ENCODE measurements at places on chromosomes 13 and 19.

GRCh38 chr19:51691074-51691583, 2.0 kb upstream of the SPACA6 start:
- no peak for DNase-seq

DNA sequence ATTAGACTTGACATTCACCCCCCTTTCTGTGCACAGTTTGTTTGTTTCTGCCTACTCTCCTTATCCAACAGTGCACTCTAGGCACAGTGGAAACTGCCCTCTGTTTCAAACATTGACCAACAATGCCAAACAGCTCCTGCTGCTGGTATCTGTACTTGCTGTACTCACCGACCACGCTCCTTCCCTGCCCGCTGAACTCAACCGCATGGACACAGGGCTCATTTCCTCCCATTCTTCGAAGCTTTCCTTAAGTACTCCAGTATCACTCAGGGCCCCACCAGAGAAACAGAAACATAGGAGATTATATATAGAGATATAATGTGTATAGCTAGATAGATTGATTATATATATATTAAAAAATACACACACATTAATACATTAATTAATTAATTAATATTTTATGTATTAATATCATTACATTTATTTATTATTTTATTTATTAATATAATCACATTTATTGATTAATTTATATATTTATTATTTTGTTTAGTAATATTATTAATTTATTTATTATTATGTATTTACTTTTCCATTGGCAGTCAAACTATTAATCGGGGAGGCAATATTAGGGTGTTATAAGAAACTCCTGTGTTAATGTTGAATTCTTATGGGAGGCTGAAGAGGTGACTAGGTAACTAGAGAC, 1528.2 kb downstream of the EFNB2 start:
- DNase-seq: no peak

DNA sequence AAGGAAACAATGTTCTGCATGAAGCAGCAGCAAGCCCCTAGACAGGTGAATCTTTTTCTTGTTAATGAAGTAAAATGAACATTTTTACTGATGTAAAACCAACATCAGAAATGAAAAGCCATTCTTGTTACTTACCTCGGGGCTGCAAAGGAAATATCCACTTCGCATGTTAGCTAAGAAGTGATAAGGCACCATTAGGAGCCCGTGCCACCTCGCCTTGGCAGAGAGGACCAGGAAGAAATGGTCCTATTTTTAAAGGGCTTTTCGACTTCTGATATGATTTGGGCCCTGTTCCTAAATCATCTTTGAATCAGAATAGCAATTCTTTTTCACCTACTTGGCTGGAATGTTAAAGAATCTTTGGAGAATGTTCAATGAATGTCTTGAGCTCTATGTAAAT, 183.2 kb downstream of the OXGR1 start:
- DNase-seq: no peak

GRCh38 chr19:17294051-17294891, 9.0 kb downstream of the ABHD8 start:
- peak; percentile 38 for DNase-seq

- no peak for DNase-seq
Observed at GRCh38 chr13:33806470-33807248, 11.3 kb upstream of the RFC3 start.

- DNase-seq: no peak
Observed at GRCh38 chr13:109722068-109722467, 64.3 kb downstream of the IRS2 start.

DNA sequence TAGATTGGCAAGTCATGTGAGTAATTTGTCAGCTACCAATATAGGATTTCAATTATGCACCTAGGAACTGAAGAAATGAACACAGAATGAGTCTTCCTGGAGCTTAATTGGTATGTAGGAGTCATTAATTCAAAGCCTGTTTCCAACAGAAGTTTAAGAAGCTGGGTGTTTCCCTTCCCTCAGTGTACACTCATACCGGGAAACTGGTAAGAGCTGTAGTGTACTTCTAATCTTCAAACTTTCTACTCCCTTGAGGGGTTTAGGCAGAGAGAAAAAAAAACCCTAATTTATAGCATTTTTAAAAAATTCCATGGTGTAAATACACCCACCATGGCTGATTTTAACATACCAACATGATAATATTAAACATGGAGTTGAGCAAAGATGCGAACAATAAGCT, 665.7 kb upstream of the SLITRK5 start:
- DNase-seq: no peak

DNA sequence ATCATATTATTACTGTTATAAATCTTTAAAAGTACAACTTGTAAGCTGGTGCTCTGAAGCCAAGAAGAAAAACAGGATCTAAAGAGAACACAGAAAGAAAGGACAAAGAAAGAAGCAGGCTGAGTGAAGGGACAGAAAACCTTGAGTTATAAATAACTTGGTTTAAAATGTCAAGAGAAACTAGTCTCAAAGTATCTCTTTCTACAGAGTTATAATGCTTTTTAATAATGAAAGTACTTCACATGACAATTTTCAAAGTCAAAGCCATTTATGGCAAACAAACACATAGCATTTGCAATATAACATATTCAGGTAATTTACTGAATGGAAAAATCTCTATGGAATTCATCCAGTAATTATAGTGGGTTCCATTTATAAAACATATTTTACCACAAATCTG, 33.4 kb downstream of the CAB39L start:
- no peak for DNase-seq

GRCh38 chr13:84645196-84646012, 763.1 kb upstream of the SLITRK1 start:
- DNase-seq: no peak

- DNase-seq: no peak
Observed at GRCh38 chr13:71618159-71618558, 248.8 kb downstream of the DACH1 start.

DNA sequence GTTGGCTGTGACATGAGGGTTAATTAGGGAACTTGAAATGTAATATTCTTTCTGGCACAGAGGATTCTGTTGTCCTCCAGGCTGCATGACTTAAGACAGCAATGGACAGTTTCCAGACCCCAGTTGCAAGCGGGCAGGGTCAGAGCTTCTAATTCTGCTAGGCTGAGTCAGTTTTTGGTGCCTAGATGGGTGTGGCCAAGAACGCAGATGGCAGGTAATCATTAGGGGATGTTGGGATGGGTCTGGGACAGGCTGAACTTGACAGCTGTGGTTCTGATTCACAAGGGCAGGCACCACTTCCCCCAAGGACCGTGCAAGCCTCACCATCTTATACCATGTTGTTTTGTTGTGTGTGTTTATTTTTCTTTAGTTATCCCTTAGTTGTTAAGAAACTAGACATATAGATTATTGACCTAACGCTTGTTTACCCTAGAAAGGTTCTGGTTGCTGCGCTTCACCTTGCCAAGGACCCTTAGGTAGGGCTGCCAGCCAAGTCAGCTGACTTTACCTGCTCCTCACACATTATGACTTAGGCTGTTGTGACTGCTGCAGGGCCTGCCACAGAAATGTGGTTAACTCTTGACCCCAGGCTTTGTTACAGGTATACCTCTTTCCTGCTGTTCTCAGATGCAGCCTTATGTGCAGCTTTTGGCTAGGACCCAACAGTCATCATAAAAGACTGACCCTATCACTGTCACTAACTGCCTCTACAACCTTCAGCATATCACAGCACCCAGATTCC, 117.7 kb upstream of the KLF12 start:
- DNase-seq: no peak

DNA sequence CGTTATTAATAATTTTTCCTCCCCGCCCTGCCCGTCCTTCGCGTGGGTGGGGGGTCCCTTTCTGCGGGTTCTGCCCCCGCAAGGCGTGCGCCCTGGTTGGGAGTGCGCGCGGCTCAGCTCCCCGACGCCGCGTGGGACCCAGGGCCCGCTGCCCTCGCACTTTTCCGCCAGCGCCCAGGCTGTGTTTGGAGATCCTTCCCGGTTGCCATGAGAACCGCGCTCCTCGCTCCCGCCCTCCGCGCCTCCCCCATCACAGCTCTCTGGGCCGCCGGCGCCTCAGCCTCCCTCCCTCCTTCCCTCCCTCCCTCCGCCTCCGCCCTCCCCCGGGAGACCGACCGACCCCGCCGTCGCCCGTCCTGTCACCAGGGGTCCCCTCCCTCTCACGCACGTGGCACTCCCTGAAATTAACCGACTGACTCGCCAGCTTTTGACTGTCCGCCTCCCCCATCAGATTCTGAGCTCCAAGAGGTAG, 2.4 kb upstream of the SSBP4 start:
- peak; percentile 58 for DNase-seq

DNA sequence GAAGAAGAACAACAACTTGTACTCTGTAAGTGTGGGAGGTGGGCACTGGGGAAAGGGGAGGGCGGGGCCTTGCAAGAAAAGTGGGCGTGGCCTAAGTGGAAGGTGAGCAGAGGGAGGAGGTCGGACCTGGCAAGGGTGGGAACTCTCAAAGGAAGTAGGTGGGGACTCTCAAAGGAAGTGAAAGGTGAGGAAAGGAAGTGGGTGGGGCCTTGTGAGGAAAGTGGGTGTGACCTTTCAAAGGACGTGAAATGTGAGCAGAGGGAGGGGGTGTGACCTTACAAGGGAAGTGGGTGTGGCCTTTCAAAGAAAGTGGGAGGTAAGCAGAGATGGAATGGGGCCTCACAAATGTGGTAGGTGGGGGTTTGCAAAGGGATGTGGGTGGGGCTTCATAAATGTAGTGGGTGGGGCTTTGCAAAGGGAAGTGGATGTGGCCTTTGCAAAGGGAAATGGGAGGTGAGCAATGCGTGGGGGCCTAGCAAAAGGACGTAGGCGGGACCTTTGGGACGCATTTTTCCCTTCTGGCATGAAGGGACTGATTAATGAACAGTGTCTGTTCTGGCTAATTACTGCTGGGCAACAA, 25.9 kb downstream of the ACSBG2 start:
- DNase-seq: peak; percentile 10

- DNase-seq: no peak
Observed at GRCh38 chr13:113564331-113565023, 20.1 kb upstream of the TFDP1 start.

DNA sequence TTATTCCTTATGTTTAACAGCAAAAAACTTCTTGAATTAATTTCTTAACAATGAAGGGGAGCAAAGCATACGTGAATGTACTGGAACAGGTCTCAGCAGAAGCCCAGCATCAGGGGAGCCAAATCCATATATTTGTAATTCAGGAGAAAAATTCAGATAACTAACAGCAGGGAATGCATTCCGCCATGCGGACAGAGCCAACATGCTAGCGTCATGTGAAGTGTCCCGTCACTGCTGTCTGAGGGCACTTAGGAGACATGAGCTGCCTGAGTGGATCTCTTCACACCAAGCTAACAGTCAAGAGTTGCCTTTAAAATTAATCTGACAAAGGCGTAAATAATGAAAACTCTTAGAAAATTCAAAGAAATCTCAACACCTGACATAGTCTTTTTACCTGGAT, 6.4 kb downstream of the AMER2 start:
- DNase-seq: no peak

GRCh38 chr13:34678154-34678553, 263.9 kb upstream of the NBEA start:
- no peak for DNase-seq

DNA sequence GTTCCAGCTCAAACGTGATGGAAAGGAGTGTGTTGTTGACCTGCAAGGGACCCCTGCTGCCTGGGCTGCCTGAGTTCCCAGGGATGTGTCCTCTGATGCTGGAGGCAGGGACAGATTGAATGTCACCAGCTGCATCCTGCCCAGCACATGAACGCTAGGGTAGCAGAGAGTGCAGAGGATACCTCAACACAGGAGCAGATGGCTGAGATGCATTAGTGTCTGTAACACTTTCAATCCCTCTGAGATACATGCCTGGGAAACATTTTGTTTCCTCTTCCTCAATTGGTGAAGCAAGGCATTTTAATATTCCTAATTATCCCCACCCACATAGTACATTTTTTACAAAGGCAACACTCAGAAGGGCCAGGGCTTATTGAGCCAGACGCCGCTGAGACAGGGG, 106.4 kb upstream of the UBL3 start:
- no peak for DNase-seq

- DNase-seq: no peak
Observed at GRCh38 chr13:58379221-58379620, 747.7 kb downstream of the PCDH17 start.

DNA sequence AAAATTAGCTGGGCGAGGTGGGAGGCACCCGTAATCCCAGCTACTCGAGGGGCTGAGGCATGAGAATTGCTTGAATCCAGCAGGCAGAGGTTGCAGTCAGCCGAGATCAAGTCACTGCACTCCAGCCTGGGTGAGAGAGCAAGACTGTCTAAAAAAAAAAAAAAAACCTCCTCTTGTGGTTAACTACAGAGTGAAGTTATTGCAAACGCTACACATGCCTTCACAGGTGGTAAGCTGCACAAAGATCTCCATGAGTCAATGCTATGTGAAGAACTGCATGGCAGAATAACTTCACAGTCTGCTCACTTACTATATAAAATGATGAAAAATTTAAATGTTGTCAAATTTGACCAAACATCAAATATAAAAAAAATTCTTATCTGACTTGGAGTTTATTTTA, 436.8 kb downstream of the FGF14 start:
- no peak for DNase-seq

DNA sequence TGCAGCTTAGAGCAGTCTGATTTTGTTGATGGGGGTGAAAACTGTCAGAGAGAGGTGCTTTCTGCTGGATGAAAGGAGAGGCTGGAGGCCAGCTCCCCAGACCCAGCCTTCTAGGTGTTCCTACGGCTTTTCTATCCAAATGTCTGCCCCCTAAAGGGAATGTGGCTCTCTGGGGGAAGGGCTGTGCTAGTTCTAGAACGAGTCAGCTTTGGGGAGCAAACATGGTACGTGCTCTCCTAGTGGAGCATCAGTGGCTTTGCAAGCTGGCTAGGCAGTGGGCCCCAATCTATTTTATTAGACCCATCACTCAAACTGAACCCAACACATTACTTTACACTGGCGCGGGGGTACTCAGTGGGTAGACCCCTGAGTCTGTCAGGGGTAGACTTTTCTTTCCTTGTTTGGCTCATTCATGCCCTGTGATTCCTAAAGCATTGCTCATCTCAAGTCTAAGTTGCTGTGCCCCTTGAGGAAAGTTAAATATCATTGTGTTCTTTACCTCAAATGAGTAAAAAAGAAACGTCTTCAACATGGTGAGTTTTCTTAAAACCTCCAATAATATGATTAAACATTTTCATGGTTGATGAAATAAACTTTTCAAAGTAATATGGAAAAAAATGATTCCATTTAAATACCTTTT, 254.9 kb downstream of the DLEU7 start:
- no peak for DNase-seq

DNA sequence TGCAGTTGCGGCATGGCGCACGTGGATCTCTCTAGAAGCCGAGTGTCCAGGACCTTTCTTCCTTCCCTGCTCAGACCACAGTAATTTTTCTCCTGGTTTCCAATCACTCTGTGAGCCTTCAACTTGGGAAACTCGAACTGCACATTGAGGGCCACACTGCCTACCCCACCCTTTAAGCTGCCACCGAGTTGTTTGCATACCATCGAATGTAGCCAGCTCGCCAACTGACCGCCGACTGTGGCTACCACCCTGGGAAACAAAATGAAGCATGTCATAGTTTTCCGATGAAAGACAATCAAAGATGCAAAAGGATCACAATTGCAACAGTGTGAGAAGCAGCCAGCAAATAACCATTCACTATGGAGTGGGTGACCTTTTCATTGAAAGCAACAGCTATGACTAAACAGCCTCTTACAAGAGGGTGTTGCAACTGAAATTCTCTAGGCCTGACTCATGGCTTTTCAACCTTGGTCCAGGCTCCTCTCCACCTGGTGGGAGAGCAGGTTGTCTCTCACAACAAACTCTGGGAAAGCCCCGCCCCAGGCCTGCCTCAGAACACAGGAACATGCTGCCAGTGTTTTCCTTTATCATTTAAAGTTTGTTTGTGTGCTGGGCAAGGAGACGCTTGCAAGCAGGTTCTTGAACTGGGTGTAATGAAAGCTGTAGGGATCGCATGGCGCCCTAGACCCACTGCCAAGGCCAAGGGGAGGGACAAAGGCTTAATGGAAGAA, 141.7 kb upstream of the SERP2 start:
- no peak for DNase-seq
